ENCODE measurements at places on chromosomes 3 and 15.
A peak's percentile ranks its signal among the peaks of the same experiment; 100 is the strongest.

GRCh38 chr3:171813897-171814460 is 3.7 kb upstream of the PLD1 start:
- DNase-seq, result no peak

DNA sequence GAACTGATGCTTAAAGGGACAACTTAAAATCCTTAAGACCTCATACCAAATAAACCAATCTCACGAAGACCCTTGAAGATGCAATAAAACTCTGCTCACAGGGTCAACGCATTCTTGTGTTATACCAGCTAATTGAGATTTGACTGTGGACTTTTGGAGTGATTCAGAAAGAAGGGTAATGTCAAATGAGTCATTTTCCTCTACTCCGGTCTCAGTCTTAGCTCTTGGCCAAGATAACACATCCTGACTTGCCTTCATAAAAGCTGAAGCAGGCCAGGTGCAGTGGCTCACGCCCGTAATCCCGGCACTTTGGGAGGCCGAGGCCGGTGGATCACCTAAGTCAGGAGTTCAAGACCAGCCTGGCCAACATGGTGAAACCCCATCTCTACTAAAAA is 3.8 kb downstream of the PKM start:
- DNase-seq, result peak; percentile 81

GRCh38 chr3:50352781-50353180 is 2.1 kb downstream of the CYB561D2 start:
- no peak for DNase-seq

DNA sequence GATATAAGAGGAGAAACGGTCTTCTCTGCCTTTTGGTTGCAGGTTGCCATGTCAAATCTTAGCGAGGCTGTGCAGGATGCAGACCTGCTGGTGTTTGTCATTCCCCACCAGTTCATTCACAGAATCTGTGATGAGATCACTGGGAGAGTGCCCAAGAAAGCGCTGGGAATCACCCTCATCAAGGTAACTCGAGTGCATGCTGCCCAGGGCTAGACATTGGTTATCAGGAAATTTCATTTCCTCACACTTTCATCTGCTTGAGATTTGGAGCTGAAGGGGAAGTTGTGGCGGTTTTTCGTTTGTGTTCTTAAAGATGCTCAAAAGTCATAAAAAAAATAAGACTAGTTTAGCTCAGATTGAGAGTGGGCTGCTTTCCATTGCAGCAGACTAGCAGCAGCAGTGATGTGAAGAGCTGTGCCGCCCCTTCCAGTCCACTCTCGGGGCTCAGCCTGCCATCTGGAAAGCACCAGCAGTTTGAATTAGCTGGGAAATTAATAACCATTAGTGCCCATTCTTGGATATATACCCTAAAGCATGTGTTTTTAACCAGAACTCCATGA is 32.2 kb downstream of the GPD1L start:
- DNase-seq, result no peak

DNA sequence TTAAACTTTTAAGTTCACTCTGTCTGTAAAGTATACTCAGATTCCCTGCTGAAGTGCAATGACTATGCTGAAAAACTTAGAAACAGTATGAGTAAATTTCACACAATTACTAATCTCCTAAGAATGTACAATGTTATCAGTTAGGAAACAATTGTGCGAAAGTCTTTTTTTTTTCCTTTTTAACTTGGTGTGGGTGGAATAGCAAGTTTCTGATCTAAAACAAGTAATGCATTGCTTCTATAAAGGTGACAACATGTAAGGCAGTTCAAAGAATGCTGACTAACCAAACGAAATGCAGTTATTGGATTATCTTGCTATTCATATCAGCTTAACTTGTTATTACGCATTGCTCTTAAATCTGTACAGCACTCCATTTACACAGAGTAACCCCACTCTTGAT is 19.3 kb upstream of the SLC12A8 start:
- DNase-seq, result peak; percentile 52

DNA sequence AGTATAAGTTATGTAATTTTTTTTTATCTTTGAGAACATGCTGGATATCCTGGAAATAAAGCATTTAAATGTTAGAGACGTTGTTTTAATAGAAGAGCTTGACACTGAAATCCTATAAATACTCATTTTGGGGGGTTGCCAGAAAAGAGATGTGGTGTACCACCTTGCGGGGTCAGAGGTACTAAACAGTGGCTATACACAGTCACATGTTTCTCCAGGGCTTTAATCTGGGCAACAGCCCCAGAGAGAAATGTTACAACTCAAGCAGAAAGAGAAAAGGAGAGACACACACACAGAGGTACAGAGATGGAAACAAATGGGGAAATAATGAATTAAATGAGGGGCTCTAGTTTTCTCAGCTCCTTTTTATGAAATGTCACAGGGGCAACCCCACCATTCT is 113.8 kb downstream of the SENP2 start:
- no peak for DNase-seq

DNA sequence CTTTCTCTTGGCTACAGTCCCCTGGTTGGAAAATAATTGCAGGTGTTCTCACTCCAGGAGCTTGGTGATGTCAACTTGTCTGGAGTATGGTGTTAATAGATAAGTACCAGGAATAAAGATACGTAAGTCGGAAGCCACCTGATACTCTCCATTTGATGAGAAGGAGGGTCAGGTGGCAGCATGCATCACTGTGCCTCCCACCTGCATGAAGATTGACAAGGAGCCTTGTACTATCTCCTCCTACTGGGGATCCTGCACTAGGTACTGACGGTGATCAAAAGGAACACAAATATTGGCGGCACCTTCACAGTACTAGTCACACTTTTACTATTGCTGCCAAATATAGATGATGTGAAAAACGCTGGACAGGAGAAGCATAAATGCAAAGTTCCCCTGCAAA is 32.6 kb upstream of the GABRB3 start:
- no peak for DNase-seq

DNA sequence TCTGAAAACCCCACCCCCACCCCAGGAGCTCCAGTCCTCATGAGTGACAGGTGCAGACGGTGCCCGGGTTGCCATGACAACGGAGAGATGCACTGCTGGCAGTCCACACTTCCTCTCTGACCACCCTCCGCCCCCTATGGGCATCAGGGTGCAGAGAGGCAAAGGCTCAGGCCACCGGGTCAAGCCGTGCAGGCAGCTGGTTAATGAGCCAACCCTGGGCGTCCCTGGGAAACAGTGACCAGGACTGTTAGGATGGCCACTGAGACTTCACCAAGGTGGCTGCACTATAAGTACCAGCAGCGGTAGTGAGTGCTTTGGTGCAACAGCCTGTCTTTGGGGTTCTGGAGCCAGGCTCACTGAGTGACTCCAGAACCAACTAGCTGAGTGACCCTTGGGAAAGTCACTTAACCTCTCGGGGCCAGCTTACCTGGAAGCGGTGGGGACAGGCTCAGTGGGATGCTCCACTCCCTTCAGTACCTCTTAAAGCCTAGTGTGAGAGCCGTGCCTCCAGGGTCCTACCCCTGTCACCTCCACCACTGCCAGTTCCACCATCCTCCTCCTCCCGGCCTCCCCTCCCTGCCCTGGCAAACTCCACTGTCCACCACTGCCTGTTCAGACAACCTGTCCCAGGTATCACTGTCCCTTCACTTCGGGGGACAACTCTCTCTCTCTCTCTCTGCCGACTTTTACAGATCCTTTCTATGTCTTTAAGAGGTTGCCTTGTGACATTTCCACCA is 121.0 kb upstream of the PRR20G start:
- no peak for DNase-seq

GRCh38 chr15:85178308-85178707 is 196.7 kb downstream of the PDE8A start:
- DNase-seq, result no peak
